ENCODE measurements at places on chromosomes 5 and 9.

DNA sequence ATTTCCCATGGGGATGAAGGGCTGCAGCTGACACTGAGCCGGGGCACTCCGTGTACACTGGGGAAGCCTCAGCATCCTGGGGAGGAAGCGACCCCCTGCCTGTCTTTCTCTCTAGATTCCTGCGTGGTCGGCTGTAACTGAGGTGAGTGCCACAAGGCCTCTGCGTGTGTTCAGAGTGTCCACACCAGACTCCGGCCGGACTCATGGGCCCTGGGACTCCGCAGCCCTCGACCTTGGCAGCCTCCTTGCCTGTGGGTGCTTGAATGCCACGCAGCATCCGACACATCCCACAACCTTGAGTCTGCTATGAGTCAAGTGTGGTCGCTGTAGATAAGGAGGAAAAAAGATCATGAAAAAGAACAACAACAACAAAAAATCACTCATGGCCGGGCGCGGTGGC lies 23.4 kb downstream of the PAEP start:
- DNase-seq = no peak

- peak; percentile 51 for DNase-seq
Measured at GRCh38 chr5:172769616-172770373, 1.2 kb downstream of the DUSP1 start.

GRCh38 chr9:68627594-68627993 lies 77.4 kb upstream of the PIP5K1B start:
- no peak for DNase-seq

GRCh38 chr9:127316586-127317323 lies 52.2 kb downstream of the GARNL3 start:
- DNase-seq = no peak

- no peak for DNase-seq
Measured at GRCh38 chr5:177003649-177004048, 2.9 kb downstream of the UIMC1 start.

- DNase-seq = no peak
Measured at GRCh38 chr9:136803551-136804508, 3.9 kb upstream of the RABL6 start.

GRCh38 chr9:91349115-91349555 lies 12.6 kb downstream of the AUH start:
- DNase-seq = no peak

DNA sequence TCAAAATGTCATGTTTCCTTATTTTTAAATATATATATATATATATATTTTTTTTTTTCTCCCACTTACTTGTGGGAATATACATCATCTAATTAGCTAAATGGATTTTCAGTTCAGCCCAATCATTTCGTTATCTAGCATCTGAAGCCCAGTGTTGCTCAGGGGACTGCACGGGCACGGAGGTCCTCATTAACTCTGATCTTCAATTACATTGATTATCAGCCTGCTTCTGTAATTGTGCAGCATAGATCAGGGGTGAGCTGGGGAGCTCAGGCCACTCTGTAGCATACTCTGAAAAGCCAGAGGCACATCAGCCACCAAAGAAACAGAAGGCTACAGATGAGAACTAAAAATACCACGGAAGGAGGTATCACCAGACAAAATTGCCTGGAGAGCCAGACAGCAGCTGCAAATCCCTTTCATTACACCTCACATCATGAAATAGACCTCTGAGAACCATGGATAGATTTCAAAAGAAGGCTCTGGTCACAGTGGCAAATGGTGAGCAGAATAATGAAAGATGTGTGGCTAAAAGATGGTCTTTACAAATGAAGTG lies 326.4 kb downstream of the TRIM32 start:
- DNase-seq = no peak

- DNase-seq = no peak
Measured at GRCh38 chr5:103590221-103590620, 27.6 kb upstream of the NUDT12 start.

- DNase-seq = no peak
Measured at GRCh38 chr5:204966-205670, 12.8 kb downstream of the CCDC127 start.

GRCh38 chr5:67082941-67083340 lies 113.7 kb downstream of the CD180 start:
- DNase-seq = no peak

DNA sequence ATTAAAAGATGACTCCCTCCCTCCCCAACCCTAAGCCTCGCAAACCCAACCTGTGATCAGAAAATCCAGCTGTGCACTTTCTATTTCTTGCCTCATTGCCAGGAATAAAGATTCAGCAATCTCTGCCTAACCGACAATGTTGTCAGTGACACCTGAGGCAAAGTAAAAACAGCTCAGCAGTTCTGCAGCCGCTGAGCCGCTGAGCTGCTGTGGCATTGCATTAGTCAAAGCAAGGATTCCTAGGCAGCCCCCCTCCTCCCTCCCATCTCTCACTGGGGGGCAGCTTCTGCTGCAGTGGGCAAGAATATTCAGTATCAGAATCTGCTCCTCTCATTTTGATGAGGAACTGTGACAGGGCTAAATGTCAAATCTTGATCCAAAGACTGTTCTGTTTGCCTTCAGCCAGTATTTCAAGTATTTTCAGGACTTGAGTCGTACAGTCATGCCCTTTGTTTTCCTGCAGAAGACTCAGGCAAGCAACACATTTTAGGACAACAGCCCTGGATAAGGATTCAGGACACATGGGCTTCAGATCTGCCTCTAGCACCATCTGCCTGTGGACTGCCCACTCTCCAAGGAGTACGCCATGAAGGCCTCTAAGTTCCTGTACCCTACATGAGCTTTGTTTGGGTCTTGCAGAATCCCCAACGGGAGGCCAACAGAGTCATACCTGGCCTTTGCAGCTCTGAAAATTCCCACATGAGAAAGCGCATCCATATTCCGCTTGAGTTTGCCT lies 41.1 kb upstream of the DAP start:
- no peak for DNase-seq

- peak; percentile 63 for DNase-seq
Measured at GRCh38 chr9:137878146-137878941, 762 bp downstream of the CACNA1B start.

DNA sequence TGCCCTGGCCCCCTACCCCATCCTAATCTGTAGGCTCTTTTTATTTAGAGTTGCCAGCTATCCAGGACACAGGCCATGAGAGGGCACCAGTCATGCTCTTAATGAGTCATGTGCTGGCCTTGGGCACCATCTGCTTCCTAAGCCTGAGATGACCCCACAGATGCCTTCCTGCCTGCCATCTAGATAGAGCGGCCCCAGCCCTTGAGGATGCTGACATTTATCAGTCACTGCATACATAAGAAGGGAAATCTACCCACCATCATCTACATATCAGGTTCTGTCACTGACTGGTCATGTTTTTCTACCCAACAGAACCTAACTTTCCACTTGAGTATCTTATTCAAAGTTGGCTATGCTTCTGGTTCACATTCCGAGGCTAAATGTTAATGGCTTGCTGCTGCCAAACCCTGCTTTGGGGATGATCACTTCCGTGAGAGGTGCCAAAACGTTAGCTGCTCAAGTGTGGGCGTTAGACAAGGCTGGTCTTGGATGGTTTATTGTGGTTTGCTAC lies 49.9 kb upstream of the TTC23L start:
- no peak for DNase-seq

DNA sequence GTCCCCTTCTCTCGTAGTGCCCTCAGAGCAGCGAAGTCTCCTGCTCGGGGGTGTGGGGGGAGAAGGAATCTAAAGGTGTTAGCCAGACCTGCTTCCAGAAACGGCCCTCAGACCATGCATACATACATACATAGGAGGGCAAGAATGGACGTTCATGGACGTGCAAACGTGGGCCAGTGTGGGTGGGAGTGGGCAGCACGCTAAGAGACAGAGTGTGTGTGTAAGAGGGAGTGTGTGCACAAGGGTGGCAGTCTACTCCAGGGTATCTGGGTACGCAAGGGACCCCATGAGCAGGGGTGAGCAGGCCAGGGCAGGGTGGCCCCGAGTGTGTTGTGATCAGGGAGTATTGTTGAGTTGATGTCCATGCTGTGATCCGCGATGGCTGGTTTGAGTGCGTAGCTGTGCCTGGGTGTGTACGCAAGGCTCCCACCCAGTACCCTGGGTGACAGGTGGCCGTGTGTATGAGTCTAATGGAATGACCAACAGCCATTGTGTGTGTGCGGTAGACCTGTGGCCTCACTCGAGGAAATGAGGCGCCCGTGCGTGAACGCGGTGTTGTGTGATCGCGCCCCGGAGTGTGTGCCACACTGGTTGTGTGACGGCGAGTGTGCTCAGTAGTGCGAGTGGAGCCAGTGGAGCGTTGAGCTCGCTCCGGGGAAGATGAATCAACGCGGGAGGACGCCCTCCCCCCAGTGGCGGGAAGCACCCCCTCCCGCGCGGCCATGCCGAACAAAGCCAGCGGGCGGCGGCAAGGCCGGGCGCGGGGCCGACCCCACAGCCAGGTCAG lies 826 bp downstream of the GPRIN1 start:
- no peak for DNase-seq

- no peak for DNase-seq
Measured at GRCh38 chr5:53446908-53447307, 33.5 kb upstream of the FST start.

DNA sequence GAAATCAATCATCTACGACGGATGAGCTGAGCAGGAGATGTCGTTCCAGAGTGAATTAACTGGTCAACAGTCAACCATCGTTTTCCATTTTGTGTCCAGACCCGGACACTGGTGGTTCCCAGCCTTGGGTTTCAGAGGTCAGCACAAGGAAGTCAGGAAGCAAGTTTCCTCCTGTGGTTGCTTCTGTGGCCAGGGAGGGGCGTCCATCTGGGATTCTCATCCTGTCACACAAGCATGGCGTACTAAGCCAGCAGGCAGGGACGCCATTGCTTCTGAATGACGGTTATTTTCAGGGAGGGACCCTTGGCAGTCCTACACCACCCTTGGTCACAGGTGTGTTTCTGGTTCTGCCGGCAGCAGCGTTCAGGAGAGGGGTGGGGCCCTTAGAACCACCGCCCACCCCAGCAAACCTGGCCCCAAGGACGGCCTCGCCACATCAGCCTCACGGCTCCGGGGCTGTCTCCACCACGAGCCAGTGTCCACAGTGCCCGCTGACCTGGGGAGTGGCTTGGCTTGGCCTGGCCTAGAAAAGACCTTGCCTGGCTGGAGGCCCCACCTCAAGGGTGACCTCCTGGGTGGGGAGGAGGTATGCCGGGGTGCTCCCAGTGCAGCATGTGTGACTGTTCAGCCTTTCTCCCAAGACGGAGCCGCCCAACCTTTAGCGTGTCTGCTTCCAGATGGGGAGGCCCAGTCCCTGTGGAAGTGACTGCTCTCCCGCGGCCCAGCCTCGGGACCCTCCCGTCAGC lies 25.2 kb downstream of the NDUFS6 start:
- no peak for DNase-seq

GRCh38 chr5:17398431-17398830 lies 99.6 kb upstream of the TAF11L2 start:
- DNase-seq = no peak

DNA sequence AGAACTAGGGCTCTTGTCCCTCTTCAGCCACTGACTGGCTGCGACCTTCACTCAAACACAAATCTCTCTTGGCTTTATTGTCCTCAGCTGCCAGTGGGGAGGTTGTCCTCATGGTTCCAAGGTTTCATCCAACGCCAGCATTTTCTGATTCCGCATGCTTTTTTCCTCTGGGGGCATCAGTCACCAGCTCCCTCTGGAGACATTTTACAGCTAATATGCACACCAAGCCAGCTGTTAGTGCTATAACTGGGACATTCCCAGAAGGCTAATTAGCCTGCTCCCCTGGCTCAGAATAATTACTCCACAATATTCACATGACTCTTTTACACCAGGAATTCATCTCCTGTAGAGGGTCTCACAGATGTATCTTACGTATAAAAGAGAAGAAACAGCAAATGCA lies 193.6 kb upstream of the ANKRD55 start:
- no peak for DNase-seq

- DNase-seq = no peak
Measured at GRCh38 chr9:134458207-134459108, 132.2 kb downstream of the RXRA start.

- DNase-seq = no peak
Measured at GRCh38 chr9:38001430-38001829, 67.6 kb downstream of the SHB start.

GRCh38 chr9:135039916-135040645 lies 47.4 kb upstream of the OLFM1 start:
- DNase-seq = no peak

DNA sequence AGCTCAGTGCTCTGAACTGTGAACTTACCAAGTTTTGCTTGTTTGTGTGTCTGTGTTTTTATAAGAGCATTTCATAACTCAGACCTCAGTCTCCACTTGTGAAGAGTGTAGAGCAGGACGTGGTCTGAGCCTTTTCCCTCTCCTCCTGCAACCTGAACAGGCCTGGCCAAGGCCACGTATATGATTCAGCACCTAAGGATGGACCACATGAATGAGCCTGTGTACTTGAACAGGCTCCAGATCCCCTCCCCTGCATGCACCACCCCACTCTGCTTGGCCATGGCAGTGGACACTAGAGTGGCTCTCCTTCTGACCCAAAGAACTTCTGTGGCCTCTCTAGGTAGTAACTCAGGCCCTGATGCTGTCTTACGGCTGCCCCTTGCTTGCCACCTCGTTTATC lies 125.9 kb upstream of the FSTL4 start:
- DNase-seq = no peak

DNA sequence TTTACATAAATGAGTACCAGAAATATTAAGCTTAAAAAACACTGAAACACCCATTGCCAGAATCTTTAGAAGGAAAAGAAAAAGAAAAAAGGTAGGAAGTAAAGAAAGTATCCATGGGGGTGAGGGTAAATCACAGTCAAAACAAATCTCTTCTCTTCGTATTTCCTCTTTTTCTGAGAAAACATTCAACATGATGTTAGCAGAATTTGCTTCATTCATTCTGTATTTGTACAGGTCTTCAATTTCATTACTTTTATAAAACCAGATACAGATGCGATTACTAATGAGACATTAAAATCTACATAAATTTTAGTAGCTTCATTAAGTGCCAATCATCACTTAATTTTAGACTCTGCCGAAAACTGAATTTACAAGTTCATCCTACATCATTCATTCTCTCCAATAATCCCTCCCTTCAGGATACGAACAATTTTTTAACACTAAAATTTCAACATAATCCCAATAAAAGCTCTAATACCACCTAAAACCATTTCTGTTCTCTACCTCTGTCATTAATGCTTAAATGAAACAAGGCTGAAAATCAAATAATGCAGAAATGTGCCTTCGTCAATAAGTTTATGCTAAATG lies 7.0 kb downstream of the NR3C1 start:
- DNase-seq = peak; percentile 16

GRCh38 chr9:84916769-84917168 lies 247.2 kb downstream of the NTRK2 start:
- no peak for DNase-seq

- no peak for DNase-seq
Measured at GRCh38 chr5:132653716-132654115, 4.3 kb upstream of the IL13 start.

- DNase-seq = no peak
Measured at GRCh38 chr5:120146787-120147186, 317.3 kb upstream of the PRR16 start.

GRCh38 chr5:135399794-135400542 lies 937 bp upstream of the MACROH2A1 start:
- DNase-seq = no peak
